ENCODE measurements at places on chromosomes 2 and 18. TPM values are rescaled to one million over a fixed set of nuclear protein-coding genes. Genes with fewer than 3 reads are reported as not detected.
A peak's percentile ranks its signal among the peaks of the same experiment; 100 is the strongest.

The TBC1D8 gene
- total RNA-seq = 4.0 TPM

The TMEM247 gene
- total RNA-seq = not detected

GRCh38 chr2:70083344-70084156 is 3.7 kb upstream of the PCBP1 start:
- peak; percentile 80 for DNase-seq

DNA sequence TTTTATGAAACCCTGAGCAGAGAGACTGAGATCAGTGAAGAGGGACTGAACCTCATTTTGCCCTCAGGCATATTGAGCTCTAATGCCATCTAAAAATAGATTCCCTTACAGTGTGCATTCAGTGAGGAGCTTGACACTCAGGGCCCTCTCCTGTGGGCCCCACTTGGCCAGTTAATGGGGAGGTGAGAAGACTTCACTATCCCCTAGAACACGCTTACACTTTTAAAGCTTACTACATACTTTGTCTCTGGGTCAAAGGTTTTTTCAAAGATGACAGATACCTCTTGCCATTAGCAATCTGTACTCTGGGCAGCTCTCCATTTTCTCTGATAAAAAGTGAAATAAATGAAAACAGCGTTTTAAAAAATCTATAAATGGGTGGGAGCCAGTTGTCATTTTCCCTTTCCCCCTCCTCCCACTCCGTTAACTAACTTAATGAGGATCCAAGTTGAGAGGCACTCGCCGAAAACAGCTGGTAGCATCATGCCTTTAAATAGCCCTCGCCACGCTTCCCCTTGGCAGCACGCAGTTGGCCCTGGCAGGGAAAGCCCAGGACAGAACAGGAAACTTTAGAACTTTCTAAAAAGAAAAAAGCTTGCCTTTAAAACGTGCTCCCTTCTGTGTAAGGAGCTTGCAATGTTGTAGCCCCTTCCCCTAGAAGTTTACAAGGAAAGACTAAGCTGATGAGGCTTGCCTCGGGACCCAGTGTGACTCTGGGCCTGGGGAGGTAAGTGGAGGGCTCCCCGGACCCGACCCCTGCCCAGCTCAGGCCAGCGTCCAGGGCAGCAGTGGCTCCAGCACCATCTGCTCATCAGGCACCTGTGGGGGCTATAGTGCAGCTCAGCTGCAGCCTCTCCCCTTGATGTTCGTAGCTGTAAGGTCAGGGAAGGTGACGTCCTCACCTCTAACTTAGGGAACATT is 58.8 kb upstream of the FOSL2 start:
- no peak for DNase-seq

GRCh38 chr2:65022189-65022588 is 33.0 kb downstream of the SLC1A4 start:
- no peak for DNase-seq

- no peak for DNase-seq
Measured at GRCh38 chr18:10916865-10917264, 232.5 kb downstream of the PIEZO2 start.

DNA sequence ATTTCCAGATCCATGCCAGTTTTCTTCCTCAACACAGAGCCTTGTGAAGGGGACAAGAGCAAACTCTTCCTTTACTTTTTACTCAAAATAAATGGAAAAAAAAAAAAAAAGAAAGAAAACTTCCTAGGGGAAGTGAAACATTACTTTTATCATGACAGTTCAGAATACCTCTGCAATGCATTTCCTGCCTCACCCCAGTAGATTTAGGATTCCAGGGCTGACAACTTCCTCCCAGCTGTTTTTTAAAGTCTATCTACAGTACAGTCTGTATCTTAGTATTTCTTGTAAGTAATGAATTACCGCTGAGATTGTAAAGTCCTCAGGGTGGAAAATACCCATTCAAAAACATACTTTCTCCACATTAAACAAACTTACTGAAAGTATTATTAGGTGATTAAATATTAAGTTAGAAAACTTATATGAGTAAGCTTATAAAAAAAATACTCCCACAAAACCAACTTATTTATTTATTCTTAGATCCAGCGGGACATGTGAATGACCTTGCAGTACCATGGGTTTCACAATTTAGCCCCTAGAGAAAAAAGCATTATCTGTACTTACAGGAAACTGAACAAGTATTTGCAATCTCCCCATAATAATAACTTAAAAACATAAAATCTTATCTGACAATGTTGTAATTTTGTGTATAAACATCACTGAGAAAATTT is 117.7 kb downstream of the RBMS1 start:
- DNase-seq = no peak

DNA sequence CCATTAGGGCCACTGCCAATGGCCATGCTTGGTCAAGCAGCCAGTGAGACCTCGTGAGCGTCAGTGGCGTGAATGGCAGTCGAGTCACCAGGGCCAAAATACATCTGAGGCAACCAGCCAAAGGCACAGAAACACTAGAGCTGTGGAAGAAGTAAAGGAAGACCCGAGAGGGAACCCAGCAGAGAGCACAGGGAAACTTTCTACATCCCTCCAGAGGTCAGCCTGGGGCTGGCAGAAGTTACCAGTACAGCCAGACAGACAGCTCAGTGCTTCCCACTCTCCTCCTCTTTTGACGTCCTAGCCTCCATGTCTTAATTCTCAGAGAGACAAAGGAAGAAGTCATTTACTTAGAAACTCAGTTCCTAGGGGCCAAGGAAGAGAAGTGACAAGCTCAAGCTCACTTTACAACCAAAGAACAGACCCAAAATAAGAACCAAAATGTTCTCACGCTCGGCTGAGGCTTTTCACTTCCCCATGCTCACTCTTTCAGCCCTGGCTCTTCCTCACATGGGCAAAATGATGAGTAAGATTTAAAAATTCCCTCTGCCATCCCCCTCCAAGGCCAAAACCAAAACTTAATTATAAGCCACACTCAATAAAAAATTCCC is 8.7 kb downstream of the CYRIA start:
- DNase-seq = no peak
